ENCODE measurements at places on chromosomes 4 and X.

DNA sequence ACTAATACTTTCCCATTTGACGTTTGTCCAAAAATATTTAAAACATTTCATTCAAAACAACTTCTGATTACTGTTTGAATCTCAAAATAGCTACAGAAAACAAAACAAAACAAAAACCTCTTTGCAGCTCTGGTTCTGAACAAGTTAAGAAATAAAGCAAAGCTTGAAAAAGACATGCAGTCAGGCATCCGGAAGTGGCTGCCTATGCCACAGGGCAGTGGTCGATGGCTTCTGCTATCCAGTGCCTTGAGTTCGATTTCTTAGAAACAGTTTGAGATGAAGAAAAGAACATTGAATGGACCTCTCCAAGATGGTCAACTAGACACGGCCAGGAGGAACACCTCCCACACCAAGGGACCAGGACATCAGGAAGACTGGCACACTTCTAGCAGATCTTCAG is 125.3 kb downstream of the SCFD2 start:
- DNase-seq = no peak

DNA sequence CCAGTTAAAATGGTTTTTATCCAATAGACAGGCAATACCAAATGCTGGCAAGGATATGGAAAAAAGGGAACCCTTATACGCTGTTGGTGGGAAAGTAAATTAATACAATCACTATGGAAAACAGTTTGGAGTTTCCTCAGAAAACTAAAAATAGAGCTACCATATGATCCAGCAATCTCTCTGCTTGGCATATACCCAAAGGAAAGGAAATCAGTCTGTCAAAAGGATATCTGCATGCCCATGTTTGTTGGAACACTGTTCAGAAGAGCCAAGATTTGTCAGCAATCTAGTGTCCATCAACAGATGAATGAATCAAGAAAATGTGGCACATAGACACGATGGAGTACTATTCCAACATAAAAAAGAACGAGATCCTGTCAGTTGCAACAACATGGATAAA is 91.0 kb upstream of the SH3RF1 start:
- DNase-seq = no peak

- DNase-seq = no peak
These were observed 30.4 kb upstream of the PDLIM3 start for GRCh38 chr4:185565696-185566095.

DNA sequence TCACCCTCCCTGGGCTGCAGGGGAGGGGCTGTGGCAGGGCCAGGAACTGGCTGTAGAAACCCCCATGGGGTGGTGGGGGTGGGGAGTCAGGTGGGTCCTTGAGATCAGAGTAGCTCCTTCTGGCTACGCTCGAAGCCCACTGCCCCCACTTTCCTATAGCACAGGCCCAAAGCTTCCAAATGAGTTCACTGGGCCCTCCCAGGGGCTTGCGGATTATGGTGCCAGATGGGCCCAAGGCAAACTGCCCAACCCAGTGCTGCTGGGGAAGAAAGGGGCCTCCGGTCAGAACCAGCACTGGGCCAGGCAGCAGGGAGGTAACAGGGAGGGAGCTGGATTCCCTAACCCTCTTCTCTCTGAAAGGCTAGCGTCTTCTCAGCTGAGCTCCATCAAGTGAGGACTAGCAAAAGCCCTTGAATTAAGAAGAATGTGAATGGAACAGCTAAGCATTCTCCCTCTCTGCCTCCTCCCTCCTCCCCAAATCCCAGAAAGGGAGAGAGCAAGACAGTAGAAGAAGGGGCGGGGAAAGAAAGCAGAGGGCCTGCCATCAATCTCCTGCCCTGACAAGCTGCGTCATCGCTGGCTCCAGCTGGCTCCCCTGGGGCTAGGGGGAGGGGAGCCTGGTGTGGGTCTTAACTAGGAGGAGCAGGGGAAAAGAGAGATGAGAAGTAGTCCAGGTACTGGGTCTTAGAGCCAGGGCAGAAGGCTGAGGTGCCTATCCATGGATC is 34.7 kb downstream of the FRMPD3 start:
- DNase-seq = no peak

- DNase-seq = no peak
These were observed 249.8 kb upstream of the ANXA10 start for GRCh38 chr4:167842487-167842886.

DNA sequence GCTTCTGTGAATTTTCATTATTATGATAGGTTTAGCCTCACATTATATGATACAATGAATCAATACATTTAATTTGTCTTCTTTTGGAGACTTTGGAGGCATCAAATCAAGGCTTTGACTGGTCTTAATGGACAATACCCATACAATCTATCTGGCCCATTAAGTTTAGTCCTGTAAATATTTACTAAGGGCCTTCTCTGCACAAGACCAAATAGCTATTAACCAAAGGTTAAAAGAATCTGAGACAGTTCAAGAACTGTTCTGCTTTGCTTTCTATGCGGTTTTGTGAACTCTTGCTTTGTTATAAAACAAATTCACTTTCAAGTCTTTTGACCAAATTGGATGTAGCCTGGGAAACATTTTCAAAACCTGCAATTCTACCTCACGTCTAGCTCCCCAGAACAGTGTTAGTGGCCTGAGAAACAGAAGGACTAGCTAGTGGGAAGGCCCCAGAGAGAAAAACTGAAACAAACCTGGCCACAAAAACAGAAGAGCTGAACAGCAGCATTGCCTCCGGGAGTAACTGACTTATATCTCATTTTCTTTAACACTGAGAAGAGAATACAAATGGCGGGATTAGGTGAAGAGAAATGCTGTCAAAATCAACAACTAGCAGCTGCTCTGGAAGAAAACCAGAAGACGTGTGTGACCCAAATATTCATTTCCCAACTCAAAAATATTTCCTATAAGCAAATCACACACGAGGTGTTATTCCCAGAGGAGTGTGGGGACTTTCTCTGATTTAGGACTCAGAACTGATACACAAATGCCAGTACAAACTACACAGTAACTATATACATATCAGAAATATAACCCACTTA is 548 bp downstream of the TLR1 start:
- peak; percentile 12 for DNase-seq

DNA sequence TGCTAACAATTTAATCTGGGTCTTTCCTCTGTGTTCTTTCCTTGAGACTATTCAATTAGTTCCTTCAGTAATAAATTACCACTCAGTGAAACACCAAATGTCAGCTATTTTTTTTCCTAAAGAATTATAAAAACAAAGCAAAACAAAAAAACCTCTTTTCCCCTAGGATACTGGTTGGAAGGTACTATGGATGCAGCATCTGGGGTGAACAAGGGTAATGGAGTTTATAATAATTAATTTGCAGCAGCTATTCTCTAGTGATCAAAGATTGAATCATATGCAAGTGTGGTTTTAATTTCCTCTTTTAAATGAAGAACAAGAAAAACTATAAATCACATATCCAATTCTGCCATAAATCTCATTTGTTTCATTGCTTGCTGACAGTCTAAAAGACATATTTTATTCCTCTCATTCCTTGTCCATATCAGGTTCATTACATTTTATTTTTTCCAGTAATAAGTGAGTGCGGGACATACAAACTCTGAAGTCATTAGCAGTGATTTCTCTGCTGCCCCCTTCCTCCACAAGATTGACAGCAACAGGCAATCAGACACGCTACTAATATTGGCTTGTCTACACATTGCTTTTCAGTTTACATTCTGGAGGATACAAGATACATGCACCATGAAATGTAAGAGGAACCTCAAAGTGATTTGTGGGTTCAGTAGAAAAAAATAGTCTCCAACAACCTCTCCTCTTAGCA is 1093.4 kb upstream of the SLIT2 start:
- DNase-seq = no peak

DNA sequence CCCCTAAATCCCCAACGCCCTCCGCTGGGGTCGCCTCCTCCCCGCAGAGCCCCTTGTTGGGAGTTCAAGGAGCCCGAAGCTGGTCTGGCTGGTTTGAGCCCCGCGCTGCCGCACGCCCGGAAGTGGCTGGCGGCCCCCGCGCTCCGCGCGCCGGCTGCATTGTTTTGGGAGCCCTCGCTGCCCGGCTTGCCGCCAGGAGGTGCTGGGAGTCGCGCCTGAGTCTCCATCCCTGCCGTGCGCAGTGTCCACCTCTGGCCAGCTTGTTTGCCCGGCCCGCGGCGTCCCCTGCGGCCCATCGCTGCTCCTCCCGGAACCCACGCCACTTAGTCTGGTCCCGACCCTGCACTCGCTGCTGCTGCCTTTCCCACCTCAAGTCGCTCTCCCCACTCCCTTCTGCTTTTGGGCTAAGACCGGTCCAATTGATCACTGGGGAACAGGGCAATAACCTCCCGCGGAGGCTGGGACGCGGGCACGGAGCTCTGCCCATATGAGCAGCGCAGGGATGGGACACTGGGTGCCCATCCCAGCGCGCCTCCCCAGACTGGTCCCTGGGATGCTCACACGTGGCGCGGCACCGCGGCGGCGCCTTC is 2.2 kb upstream of the SFRP2 start:
- DNase-seq = peak; percentile 64

DNA sequence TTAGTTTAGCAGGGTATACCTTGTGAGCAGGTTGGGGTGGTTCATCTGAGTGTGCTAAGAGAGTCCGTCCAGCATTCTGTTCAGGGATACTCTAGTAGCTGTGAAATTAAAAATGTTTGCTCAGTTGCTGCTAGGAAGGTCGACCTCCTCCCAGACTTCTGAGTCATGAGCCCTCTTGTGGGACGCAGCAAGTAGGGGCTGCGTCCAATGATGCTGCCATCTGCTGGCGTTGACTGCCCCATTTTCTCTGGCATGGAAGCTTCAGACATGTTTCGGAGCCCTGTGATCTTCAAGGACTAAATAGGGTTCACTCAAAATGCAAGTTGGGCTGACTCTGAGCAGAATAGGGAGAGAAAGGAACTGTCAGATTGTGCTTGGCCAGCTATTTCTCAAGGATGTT is 201.0 kb upstream of the ARSJ start:
- peak; percentile 20 for DNase-seq

- DNase-seq = peak; percentile 28
These were observed 2.4 kb upstream of the RAB40AL start for GRCh38 chrX:102934624-102935023.

GRCh38 chrX:10099411-10099810 is 57.4 kb upstream of the CLCN4 start:
- DNase-seq = no peak

DNA sequence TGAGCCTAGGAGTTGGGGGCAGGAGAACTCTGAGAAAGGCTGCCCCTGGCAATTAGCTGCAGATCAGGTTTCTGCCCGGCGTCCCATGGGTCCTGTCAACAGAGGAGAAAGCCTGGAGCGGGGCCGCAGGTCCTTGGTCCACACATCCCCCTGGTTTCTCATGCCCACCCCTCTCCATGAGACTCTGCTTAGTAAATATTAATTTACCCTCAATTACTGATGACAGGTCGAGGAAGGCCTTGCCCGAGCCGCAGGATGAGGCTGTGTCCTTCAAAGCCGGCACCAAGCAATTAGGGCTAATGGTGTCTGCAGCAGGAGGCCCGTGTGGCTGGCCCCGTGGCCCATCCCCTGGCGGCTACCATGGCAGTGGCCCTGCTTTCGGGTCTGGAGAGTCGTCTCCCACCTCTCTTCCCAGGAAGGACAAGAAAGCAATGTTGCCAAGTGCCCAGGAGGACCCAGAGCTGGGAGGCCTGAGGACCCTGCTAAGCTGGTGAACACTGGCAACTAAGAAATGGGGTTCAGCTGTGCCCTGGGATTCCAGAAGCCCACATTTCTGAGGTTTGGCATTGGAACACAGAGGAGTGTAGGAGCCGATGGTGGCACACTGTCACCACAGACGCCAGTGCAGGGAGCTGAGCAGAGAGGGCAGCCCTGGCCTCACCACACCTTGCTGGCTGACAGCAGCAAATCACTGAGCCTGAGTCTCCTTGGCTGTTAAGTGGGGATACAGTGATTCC is 114.6 kb downstream of the CPZ start:
- DNase-seq = no peak

- DNase-seq = no peak
These were observed 201.7 kb upstream of the AFF2 start for GRCh38 chrX:148298737-148299136.

DNA sequence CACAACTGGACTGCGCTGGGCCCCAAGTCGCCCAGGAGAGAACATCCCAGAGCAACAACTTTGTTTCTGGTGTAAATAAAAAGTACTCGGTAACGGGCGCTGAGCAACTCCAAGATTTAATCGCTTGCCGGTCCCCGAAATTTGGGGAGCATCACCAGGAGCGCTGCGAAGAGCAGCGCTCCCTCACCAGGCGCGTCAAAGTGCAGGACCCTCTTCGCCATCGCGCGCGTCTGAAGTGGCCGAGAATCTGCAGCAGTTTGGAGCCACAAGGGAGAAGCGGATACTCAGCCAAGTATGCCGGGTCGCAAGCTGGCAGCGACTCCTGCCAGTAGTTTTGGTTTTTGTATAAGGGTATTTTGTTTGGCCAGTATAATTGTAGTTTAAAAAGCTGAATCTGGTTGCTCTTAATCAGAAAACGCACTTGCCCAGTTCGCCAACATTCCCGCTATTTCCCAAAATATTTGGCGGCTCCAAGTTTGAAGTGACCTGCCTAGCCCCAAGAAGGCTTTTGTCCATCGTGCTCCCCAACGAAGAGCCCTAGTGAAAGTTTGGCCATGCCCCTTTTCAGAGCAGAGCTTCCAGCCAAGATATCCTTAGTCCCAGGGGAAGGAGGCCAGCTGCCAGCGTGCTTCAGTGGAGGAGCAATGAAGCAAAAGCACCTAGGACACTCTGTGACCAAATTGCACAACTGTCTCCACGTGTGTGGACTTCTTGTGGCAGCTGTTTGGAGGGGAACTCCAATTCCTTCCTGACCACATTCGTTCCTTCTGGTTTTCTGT is 557 bp upstream of the KDR start:
- no peak for DNase-seq

DNA sequence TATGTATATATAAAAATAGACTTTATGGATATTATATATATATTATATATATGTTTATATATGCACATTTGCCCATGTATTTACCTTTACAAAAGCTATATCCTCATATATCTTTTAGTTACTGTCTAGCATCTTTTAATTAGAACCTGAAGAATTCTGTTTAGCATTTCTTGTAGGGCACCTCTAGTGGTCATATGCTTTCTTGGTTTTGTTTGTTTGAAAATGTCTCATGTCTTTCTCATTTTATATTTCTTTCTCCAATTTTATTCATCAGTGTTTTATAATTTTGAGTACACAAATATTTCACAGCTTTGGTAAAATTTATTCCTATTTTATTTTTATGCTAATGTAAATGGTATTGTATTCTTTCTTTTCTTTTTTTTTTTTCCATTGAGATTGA is 70.3 kb upstream of the SPIN4 start:
- DNase-seq = no peak

Data from activated CD4-positive, alpha-beta T cell treated with anti-CD3 and anti-CD28 coated beads, Interleukin-2, amount 50 U/mL, for 48 hours (primary cell).